ENCODE measurements at places on chromosomes 7 and 10. TPM values are rescaled to one million over a fixed set of nuclear protein-coding genes. Genes with fewer than 3 reads are reported as not detected.

GRCh38 chr10:69468751-69469089 is 17.5 kb downstream of the TSPAN15 start:
- peaks cover 99% of the 10 kb centered on the region for H3K4me1 ChIP-seq
- H3K27me3 ChIP-seq = no peaks in the 10 kb centered on the region
- no peaks in the 10 kb centered on the region for H3K36me3 ChIP-seq
- H3K27ac ChIP-seq = no peak overlapping the region

DNA sequence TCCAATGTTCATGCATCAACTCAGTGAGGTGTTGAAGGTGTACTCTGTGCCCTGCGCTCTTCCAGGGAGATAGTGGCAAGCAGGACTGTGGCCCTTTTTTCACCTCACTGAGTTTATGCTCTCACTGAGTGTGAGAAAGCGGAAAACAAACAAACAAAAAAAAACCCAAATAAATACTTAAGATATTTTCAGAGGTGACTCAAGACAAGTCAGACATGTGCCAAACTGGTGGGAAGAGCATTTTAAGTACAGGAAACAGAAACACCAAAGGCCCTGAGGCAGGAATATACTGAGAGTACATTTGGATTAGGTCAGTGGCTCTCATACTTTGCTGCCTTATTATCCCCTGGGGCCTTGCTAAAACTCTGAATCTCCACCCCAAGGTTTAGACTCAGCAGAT is 111.9 kb upstream of the IGFBP3 start:
- H3K27me3 ChIP-seq = no peaks in the 10 kb centered on the region
- DNase-seq = no peak
- H3K27ac ChIP-seq = no peak overlapping the region
- H3K4me3 ChIP-seq = no peak overlapping the region

DNA sequence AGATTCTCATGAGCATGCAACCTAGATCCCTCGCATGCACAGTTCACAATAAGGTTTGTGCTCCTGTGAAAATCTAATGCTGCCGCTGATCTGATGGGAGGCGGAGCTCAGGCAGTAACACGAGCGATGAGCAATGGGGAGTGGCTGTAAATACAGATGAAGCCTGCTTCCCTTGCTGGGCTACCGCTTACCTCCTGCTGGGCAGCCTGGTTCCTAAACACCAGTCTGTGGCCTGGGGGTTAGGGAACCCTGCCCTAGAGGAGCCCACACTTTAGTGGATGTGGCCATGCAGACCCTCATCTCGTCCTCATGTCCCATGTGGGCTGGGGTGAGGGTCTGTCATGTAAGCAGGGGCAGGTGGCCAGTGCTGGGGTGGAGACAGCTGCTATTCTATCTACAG is 417.6 kb downstream of the GLRX3 start:
- no peak overlapping the region for H3K27ac ChIP-seq
- H3K4me1 ChIP-seq = no peaks in the 10 kb centered on the region
- DNase-seq = no peak
- no peaks in the 10 kb centered on the region for H3K36me3 ChIP-seq
- no peak overlapping the region for H3K4me3 ChIP-seq

DNA sequence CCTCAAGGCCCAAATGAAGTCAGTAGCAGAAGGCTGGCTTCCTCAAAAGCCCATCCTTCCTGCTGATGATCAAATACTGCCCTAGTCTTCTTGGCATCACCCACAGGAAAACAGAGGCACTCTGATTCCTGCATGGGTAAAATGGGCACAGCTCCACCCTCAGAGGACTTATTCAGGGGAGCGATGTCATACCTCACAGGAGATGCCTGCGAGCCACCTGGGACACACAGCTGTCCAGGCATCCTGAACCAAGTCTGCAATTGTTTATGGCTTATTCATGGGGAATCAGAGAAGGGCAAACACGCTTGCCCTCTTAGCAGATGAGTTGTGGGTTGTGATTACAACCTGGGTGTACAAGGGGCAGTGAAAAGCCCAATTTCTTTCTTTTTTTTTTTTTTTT is 22.0 kb upstream of the LMTK2 start:
- peak; percentile 3 for DNase-seq
- H3K27ac ChIP-seq = no peak overlapping the region
- no peak overlapping the region for H3K4me3 ChIP-seq
- H3K36me3 ChIP-seq = no peaks in the 10 kb centered on the region

GRCh38 chr7:94348142-94348541 is 46.6 kb upstream of the COL1A2 start:
- H3K27me3 ChIP-seq = no peaks in the 10 kb centered on the region
- no peak overlapping the region for H3K4me3 ChIP-seq
- H3K27ac ChIP-seq = peak overlapping the region; percentile 44
- H3K36me3 ChIP-seq = no peaks in the 10 kb centered on the region
- DNase-seq = no peak

GRCh38 chr10:63972949-63973827 is 452.0 kb downstream of the REEP3 start:
- no peak overlapping the region for H3K4me3 ChIP-seq
- H3K36me3 ChIP-seq = no peaks in the 10 kb centered on the region
- no peaks in the 10 kb centered on the region for H3K27me3 ChIP-seq
- no peaks in the 10 kb centered on the region for H3K4me1 ChIP-seq

- DNase-seq = no peak
- H3K36me3 ChIP-seq = no peaks in the 10 kb centered on the region
- no peaks in the 10 kb centered on the region for H3K4me1 ChIP-seq
- no peak overlapping the region for H3K27ac ChIP-seq
Observed at GRCh38 chr10:6891924-6892323, 311.8 kb upstream of the PRKCQ start.

DNA sequence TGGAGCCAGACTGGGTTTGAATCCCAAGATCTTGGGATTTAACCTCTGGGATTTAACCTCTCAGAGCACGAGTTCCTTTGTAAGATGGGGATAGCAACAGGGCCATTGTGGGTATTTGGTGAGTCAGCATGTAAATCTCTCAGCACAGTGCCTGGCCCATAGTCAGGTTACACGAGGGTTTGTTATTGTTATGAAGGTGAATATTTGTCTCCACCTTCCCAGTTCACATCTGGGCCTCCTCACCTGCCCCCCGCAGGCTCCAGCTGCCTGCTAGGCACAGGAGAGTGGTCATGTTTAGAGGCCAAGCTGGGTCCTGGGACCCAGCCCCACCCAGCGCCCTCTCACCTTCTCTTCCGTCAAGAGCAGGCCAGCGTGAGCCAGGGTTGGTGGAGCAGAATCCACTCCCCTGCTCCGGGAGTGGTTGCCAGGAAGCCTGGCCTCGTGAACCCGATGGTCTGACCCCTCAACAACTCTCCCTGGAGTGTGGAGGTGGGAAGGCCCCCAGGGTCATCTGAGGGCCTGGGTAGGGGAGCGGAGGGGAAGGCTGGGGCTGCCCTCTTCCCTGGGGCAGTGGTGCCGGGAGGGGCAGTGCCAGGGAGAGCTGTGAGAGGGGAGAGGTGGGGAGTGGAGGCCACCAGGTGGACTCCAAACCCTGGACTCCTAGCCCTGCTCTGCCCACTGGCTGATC is 26.0 kb downstream of the FAM241B start:
- no peak overlapping the region for H3K4me3 ChIP-seq
- no peaks in the 10 kb centered on the region for H3K4me1 ChIP-seq
- H3K27ac ChIP-seq = no peak overlapping the region
- peaks cover 65% of the 10 kb centered on the region for H3K27me3 ChIP-seq

DNA sequence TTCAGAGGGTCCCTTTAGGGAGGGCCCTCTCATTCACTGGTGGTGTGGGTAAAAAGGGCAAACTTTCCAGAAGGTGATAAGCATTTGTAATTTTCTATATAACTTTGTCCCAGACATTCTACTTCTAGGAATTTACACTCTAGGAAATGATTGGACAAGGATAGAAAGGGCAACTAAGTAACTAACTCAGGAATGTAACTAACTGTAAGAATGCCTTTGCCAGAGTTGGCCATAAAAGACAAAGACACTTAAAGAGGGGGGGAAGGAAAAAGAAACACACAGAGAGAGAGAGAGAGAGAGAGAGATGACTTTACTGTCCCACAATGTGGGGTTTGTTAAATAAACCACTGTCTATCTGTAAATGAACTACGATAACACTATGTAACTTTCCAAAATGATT is 38.5 kb upstream of the ITPRID1 start:
- no peaks in the 10 kb centered on the region for H3K36me3 ChIP-seq
- DNase-seq = no peak
- no peaks in the 10 kb centered on the region for H3K27me3 ChIP-seq
- H3K4me1 ChIP-seq = no peaks in the 10 kb centered on the region
- no peak overlapping the region for H3K27ac ChIP-seq

DNA sequence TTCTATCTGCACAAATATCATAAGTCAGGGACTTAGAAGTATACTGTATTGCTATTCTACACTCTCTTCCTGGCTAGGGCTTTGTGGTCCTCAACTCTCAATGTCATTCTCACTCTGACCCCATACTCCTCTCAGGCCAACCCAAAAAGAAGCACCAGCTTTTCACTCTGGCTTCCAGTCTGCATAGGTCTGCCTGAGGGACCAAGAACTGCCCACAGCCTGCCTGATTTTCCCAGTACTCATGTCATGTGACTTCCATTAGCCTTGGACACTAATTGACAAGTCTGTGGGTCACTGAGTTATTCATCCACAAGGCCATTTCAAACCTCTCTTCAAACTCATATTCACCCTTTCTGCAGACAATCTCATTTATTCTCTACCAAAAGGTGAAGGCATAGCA is 19.8 kb downstream of the PMPCB start:
- no peak overlapping the region for H3K4me3 ChIP-seq
- peaks cover 73% of the 10 kb centered on the region for H3K36me3 ChIP-seq
- no peak for DNase-seq
- H3K4me1 ChIP-seq = no peaks in the 10 kb centered on the region

DNA sequence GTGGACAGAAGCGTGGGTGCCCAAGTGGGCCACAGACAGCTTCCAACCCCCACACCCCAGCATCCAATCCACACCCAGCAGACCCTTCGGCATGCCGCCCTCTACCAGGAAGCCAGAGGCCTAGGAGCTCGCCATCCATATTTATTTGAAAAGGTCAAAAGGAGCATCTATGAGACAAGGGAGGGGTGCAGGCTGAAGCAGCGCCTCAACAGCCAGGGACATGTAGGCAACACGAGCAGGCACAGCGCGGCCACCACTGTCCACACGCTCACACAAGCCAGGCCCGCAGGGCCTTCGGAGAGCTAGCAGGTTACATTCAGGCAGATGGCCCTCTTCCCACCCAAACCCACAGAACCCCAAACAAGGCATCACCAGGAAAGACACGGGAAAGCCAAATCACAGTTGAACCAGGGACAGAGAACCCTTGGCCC is 34.6 kb downstream of the PSAP start:
- DNase-seq = no peak
- H3K36me3 ChIP-seq = peaks cover 75% of the 10 kb centered on the region
- H3K4me1 ChIP-seq = peaks cover 14% of the 10 kb centered on the region
- H3K4me3 ChIP-seq = no peak overlapping the region

- H3K36me3 ChIP-seq = no peaks in the 10 kb centered on the region
- no peak overlapping the region for H3K27ac ChIP-seq
- H3K4me3 ChIP-seq = no peak overlapping the region
- no peaks in the 10 kb centered on the region for H3K27me3 ChIP-seq
- no peak for DNase-seq
- no peaks in the 10 kb centered on the region for H3K4me1 ChIP-seq
Observed at GRCh38 chr10:77311186-77311585, 326.4 kb downstream of the KCNMA1 start.

DNA sequence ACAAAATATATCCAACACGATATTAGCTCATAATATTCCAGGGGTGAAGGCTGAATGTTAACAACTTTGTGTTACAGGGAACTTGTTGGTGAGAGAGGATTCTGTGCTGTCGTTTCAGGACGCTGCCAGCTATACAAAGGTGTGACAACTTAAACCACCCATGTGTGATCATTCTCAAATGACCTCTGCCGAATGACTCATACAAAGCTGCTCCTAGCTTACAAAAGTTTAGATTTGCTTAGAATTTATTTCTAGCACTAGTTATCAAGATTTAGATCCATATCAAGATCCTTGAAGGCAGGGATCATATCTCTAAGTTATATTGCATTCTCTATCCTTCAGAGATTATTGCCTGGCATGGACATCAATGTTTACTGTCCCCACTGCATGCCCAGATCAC is 65.3 kb downstream of the COBL start:
- no peaks in the 10 kb centered on the region for H3K27me3 ChIP-seq
- H3K27ac ChIP-seq = no peak overlapping the region
- no peak overlapping the region for H3K4me3 ChIP-seq
- peaks cover 24% of the 10 kb centered on the region for H3K4me1 ChIP-seq
- H3K36me3 ChIP-seq = no peaks in the 10 kb centered on the region

GRCh38 chr10:25497246-25497645 is 322.4 kb downstream of the GPR158 start:
- no peaks in the 10 kb centered on the region for H3K4me1 ChIP-seq
- H3K27ac ChIP-seq = no peak overlapping the region
- H3K27me3 ChIP-seq = no peaks in the 10 kb centered on the region
- DNase-seq = no peak
- H3K4me3 ChIP-seq = no peak overlapping the region

- no peaks in the 10 kb centered on the region for H3K27me3 ChIP-seq
- no peak overlapping the region for H3K27ac ChIP-seq
- H3K4me1 ChIP-seq = peaks cover 5% of the 10 kb centered on the region
- no peak for DNase-seq
Observed at GRCh38 chr7:108167460-108167859, 37.3 kb upstream of the LAMB4 start.

- peaks cover 75% of the 10 kb centered on the region for H3K4me1 ChIP-seq
- DNase-seq = peak; percentile 58
- H3K27me3 ChIP-seq = no peaks in the 10 kb centered on the region
- H3K36me3 ChIP-seq = no peaks in the 10 kb centered on the region
- H3K27ac ChIP-seq = no peak overlapping the region
Observed at GRCh38 chr10:74891053-74891452, 64.7 kb downstream of the KAT6B start.

- no peaks in the 10 kb centered on the region for H3K36me3 ChIP-seq
- no peak overlapping the region for H3K27ac ChIP-seq
- no peak for DNase-seq
- H3K4me3 ChIP-seq = no peak overlapping the region
- no peaks in the 10 kb centered on the region for H3K27me3 ChIP-seq
Observed at GRCh38 chr10:8225187-8225586, 170.7 kb downstream of the GATA3 start.

Gene C10orf105
- total RNA-seq = not detected

Gene PTPRE
- 12.3 TPM for total RNA-seq

Gene GFRA1
- total RNA-seq = 48.5 TPM

Measured in stomach (tissue), 19 donors.